ENCODE measurements at places on chromosomes 7 and 10. TPM values are rescaled to one million over a fixed set of nuclear protein-coding genes. Genes with fewer than 3 reads are reported as not detected.

DNA sequence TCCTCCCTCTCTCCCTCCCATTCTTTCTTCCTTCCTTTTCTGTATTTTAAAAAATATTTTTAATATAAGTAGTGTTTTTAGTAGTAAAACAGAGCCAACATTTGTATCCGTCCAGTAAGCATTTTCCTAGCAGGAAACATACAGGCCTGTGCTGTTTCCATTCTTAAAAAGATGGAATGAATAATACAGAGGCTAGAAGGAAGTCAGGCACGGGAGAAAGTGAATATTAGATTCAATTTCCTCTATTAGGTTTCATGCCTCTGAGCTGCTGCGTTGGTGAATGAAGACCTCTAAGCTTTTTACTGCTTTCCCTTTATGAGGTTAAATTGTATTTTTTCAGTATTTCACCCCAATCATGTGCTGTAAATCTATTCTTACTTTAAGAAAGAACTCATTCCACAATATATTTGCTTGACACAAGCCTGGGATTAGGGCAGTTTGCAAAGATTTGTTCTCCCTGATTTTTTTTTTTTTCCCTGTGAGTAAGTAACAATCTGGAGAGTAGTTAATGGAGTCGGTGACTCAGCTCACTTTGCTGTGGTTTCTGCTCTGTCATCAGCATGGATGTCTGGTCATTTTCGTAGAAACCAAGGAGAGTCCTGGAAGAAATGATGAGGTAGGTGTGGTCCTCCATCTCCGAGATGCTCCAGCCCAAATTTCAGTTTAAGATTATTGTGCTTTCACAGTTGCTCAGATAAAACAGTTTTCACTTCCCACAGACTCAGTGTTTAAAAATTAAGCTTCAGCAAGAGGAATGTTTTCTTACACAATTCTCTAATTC lies 76.1 kb upstream of the PITRM1 start:
- DNase-seq: no peak

DNA sequence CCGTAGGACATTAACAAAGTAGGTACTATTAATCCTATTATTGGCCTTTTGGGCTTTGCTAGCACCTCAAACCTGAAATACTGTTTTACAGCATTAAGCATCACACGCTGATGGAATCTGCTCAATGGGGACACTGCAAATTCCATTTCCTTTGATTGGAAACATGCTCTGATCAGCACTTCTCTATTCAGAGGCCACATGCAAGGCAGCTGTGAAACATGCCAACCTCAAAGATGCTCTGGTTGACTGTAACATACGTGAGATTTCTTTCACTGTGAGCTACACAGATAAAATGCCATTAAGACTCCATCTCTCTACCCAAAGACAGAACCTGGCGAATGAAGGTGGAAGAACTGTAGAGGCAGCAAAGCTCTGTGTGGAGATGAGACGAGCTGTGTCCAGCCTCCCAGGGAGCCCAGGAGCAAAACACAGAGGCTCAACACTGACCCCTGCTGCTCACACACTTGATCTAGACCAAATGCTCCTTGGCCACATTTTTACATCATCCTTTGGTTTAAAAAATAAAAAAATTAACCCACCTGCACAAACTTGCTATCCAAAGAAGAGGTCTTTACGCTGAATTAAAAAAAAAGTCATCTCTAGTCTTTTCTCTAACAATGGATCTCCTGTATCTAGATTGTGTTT lies 8.0 kb downstream of the RSU1 start:
- no peak for DNase-seq

SYNPO2L gene
- total RNA-seq: not detected

GRCh38 chr10:96642973-96643372 lies 56.2 kb upstream of the TM9SF3 start:
- peak; percentile 74 for DNase-seq

DNA sequence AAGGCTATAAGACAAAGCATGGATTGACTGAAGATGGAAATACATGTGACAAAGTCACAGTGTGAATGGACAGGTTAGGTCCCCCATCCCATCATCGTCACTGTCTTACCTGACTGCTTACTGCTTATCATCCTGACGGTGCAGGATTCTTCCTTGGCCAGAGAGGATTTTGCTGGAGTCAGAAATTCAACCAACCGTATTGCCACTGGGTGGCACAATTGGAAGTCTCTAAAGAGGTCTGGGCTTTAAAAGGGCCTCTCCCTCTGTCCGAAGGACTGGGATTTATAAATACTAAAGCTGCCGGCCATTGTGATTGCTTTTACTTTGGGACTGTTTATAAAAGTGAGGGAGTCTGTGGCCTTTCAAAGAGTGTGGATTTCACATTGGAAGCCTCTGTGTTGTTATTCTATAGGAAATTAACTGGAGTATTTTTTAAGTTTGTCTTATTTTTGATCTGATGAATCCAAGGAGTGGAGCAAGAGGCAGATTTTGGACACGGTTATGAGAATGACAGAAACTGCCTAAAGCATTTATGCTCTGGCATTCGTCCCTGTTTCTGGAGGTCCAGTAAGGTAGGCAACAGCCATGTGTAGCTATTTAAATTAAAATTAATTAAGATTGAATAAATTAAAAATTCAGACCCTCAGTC lies 113.3 kb upstream of the CREB5 start:
- DNase-seq: no peak

DNA sequence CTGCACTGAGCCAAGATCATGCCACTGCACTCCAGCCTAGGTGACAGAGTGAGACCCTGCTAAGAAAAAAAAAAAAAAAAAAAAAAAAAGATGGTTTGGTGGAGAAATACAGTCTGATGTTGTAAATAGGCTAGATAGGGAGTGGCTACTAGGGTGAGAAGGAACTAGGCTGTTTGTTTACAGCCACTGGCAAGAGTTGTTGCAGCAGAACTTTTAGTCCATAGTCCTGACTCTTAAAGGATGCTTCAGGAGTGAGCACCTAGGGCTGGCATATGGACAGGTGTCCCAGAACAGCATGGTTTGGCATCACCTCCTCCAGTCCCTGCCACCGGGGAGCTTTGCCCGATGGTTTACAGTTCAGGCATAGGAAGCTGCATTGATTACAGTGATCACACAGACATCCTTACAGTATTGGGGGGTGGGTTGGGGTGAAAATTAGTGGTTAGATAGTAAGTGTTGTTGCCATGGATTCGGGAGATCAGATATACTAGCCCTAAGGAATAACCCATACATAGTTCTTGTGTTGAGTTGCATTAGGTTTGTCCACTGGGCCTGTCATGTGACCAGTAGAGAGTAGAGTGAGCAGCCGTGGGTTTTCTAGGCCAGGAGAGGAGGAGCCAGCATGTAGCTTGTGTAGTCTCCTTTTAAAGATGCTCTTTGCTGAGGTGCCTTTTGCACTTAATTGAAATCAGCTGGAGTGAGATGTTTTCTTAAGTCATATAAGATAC lies 35.9 kb downstream of the ZRANB1 start:
- DNase-seq: no peak

- DNase-seq: no peak
These were observed 15.1 kb downstream of the PRSS2 start for GRCh38 chr7:142785841-142786250.

GRCh38 chr7:156389116-156389692 lies 251.4 kb upstream of the RNF32 start:
- DNase-seq: no peak

- no peak for DNase-seq
These were observed 53.0 kb upstream of the NAMPT start for GRCh38 chr7:106337754-106338153.

ADAM8 gene
- total RNA-seq: 3.0 TPM

- DNase-seq: no peak
These were observed 167.9 kb downstream of the CUX1 start for GRCh38 chr7:101985057-101985902.

- no peak for DNase-seq
These were observed 426.9 kb downstream of the LRMDA start for GRCh38 chr10:75858339-75858738.

AP1S1 gene
- 42.5 TPM for total RNA-seq

OR2A42 gene
- 0.56 TPM for total RNA-seq

GRCh38 chr7:42168512-42168911 lies 68.5 kb downstream of the GLI3 start:
- DNase-seq: no peak

CAMK2B gene
- total RNA-seq: 0.89 TPM

DNA sequence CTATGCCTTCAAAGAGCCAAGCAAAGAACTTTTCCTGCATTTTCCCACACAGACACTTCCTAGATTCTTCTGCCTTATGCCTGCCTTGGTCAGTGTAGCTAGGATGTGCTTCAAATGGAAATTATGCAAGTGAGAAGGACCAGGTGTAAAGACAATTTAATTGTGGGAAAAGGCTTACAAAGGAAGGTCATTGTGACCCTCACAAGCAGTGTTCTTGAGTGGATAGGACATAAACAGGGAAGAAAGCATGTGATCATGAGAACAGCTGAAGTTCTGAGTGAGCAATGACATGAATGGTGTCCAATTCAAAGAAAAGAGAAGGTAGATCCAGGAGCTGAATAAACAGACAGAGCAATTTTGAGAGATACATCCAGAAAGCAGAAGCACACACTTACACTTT lies 1.3 kb upstream of the PIP start:
- no peak for DNase-seq

EVX1 gene
- total RNA-seq: not detected

DNA sequence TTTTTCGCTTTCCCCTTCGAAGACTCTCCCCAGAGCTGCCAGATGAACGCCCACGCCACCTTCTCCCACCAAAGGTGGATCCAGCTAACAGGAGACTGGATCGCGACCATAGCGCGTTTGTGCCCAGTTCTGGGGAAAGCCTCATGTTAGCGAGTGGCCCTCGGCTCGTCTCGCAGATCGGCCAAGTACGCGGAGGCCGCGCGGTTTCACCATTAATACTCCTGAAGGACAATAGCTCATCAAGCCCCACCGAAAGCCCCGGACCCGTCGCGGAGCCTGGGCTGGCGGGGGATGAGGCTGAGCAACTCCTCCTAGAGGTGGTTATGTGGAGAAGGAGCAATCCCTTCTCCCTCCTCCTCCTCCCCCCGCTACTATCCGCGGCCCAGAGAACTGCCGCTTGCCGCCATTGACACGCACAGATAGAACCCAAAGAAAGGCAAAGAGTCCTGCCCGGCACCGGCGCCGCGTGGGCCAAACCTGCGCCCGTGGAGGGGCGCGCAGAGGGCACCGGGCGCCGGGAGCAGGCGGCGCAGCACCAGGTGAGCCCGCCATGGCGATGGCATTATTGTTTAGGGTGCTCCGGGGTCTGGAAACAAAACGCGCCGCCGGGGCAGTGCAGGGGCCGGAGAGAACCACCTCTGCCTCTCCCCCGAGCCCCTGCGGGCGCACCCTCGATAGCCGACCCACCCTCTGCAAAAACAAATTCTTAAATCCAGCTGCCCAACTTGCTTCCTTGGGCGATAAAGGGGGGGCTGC lies at the start of gene MACROH2A2:
TSS of gene MACROH2A2 (plus strand) at position 385 of the 756 bp plus-strand sequence. CDS start 22,813 bp downstream, outside the sequence.
- DNase-seq: no peak

FAM25A gene
- total RNA-seq: 593 TPM

- DNase-seq: no peak
These were observed 155.2 kb downstream of the ARID5B start for GRCh38 chr10:62056698-62057097.

- peak; percentile 71 for DNase-seq
These were observed 15.9 kb downstream of the FBH1 start for GRCh38 chr10:5905854-5906507.

DNA sequence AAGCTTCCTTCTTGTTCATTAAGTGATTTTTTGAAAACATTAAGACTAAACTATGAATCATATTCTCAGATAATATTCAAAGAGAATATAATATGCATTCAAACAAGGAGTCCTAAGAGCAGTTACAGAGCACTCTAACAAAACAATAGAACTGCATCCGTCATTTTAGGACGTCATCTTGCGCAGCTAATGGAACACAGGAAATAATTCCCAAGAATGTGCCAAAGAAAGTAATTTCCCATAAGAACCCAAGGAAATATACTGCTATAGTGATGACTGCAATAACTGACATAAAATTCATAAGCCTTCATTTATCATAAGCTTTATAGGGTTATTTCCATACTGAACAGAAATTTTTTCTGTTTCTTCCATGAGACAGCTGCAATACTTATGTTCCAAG lies 28.3 kb upstream of the CASD1 start:
- no peak for DNase-seq

RBP3 gene
- not detected for total RNA-seq
